A549 treated with CpdA at 1 μM for 4 hours (cell line): ENCODE measurements at places on chromosomes 3 and 15. TPM values are rescaled to one million over a fixed set of nuclear protein-coding genes. Genes with fewer than 3 reads are reported as not detected.

MST1R gene
- 5.0 to 10.2 TPM (median 7.9 TPM) in 5 replicates for total RNA-seq

CLSTN2 gene
- 0.02 to 0.08 TPM (median 0.02 TPM) in 5 replicates for total RNA-seq

WDR72 gene
- total RNA-seq, result 5.5 to 7.7 TPM (median 7.0 TPM) in 5 replicates

MAN2C1 gene
- 64.3 to 95.6 TPM (median 73.4 TPM) in 5 replicates for total RNA-seq

DISP2 gene
- 0.64 to 1.7 TPM (median 1.4 TPM) in 5 replicates for total RNA-seq

APOD gene
- total RNA-seq, result 0.51 to 0.81 TPM (median 0.59 TPM) in 5 replicates

GOLGA8G gene
- total RNA-seq, result 0.02 TPM in 1 of 5 replicates, not detected in the others

RARRES1 gene
- 7.2 to 11.1 TPM (median 9.1 TPM) in 5 replicates for total RNA-seq

CIB2 gene
- 23.0 to 30.0 TPM (median 28.3 TPM) in 5 replicates for total RNA-seq

HPS3 gene
- 35.8 to 41.0 TPM (median 37.1 TPM) in 5 replicates for total RNA-seq

B3GALNT1 gene
- 0.08 to 0.16 TPM (median 0.09 TPM) in 3 of 5 replicates, not detected in the others for total RNA-seq

PRR23E gene
- total RNA-seq, result not detected in 5 replicates

GHSR gene
- total RNA-seq, result not detected in 5 replicates

LRRC58 gene
- 13.2 to 17.0 TPM (median 15.5 TPM) in 5 replicates for total RNA-seq

LAMB2 gene
- 75.5 to 100.0 TPM (median 84.8 TPM) in 5 replicates for total RNA-seq

CLDN16 gene
- 0.02 to 0.15 TPM (median 0.06 TPM) in 3 of 5 replicates, not detected in the others for total RNA-seq

NANOGP8 gene
- not detected in 5 replicates for total RNA-seq

GOLGA6L10 gene
- 0.35 to 0.68 TPM (median 0.40 TPM) in 5 replicates for total RNA-seq
